Activated CD4-positive, alpha-beta T cell treated with anti-CD3 and anti-CD28 coated beads, Interleukin-2, amount 10 ng/mL, durations not matched to agents 7 days and 5 days (primary cell): ENCODE measurements at places on chromosomes 12 and 14. TPM values are rescaled to one million over a fixed set of nuclear protein-coding genes. Genes with fewer than 3 reads are reported as not detected.

PTPRR gene
- total RNA-seq = not detected

GRCh38 chr12:39612250-39612649 lies 7.4 kb downstream of the ABCD2 start:
- peaks cover 49% of the 10 kb centered on the region for H3K4me1 ChIP-seq
- no peak overlapping the region for H3K27ac ChIP-seq
- H3K36me3 ChIP-seq = peaks cover 72% of the 10 kb centered on the region
- H3K27me3 ChIP-seq = no peaks in the 10 kb centered on the region
- no peak overlapping the region for H3K4me3 ChIP-seq

- H3K27ac ChIP-seq = no peak overlapping the region
- peaks cover 7% of the 10 kb centered on the region for H3K27me3 ChIP-seq
- H3K4me1 ChIP-seq = no peaks in the 10 kb centered on the region
- no peaks in the 10 kb centered on the region for H3K36me3 ChIP-seq
- H3K4me3 ChIP-seq = no peak overlapping the region
Measured at GRCh38 chr12:66735275-66735674, 56.4 kb upstream of the GRIP1 start.

ALDH2 gene
- 0.35 TPM for total RNA-seq

DNA sequence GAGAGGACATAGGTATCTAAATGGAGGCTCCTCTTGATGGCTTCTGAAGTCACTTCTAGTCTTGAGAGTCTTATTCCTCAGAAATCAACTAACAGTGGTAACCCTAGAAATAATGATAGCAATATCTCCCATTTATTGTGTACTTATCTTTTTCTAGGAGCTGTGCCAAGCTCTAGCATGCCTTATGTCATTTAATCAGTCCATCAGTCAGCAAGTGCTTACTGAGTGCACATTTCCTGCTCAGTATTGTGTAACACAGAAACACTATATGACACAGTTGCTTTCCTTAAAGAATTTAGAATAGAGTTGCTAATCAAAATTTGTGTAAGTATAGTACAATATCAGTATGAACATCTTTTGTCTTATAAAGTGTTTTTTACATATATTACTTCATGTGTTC lies 36.6 kb downstream of the KRT76 start:
- no peaks in the 10 kb centered on the region for H3K36me3 ChIP-seq
- no peak overlapping the region for H3K4me3 ChIP-seq
- H3K4me1 ChIP-seq = no peaks in the 10 kb centered on the region
- no peak for DNase-seq

- no peak for DNase-seq
- H3K36me3 ChIP-seq = no peaks in the 10 kb centered on the region
- no peak overlapping the region for H3K27ac ChIP-seq
- no peaks in the 10 kb centered on the region for H3K27me3 ChIP-seq
- H3K4me3 ChIP-seq = no peak overlapping the region
- peaks cover 18% of the 10 kb centered on the region for H3K4me1 ChIP-seq
Measured at GRCh38 chr12:89936631-89937030, 228.0 kb upstream of the ATP2B1 start.

TMEM30B gene
- 0.42 TPM for total RNA-seq

DNA sequence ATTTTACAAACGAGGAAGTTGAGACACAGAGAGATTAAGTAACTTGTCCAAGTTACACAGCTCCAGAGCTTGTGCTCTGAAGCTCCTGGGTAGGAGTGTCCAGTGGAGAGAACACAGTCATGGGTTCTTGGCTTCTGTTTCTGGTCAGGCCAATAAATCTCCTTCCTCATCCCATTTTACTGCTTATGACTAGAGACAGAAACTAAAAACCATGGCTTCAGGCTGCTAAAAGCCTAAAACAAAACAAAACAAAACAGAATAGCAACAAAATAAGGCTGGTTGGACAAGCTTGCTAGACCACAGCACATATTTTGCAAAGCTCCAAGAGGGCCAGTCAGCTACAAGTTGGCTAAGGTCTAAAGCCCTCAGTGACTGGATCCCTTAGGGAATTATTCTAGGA lies 49.8 kb downstream of the PTGER2 start:
- no peak for DNase-seq
- H3K4me1 ChIP-seq = peaks cover 11% of the 10 kb centered on the region
- peaks cover 5% of the 10 kb centered on the region for H3K36me3 ChIP-seq

GRCh38 chr12:118060301-118061010 lies 523 bp downstream of the WSB2 start:
- H3K27me3 ChIP-seq = no peaks in the 10 kb centered on the region
- peak overlapping the region; percentile 89 for H3K27ac ChIP-seq
- peak overlapping the region; percentile 85 for H3K4me3 ChIP-seq
- H3K4me1 ChIP-seq = peaks cover 52% of the 10 kb centered on the region
- peak; percentile 39 for DNase-seq

DNA sequence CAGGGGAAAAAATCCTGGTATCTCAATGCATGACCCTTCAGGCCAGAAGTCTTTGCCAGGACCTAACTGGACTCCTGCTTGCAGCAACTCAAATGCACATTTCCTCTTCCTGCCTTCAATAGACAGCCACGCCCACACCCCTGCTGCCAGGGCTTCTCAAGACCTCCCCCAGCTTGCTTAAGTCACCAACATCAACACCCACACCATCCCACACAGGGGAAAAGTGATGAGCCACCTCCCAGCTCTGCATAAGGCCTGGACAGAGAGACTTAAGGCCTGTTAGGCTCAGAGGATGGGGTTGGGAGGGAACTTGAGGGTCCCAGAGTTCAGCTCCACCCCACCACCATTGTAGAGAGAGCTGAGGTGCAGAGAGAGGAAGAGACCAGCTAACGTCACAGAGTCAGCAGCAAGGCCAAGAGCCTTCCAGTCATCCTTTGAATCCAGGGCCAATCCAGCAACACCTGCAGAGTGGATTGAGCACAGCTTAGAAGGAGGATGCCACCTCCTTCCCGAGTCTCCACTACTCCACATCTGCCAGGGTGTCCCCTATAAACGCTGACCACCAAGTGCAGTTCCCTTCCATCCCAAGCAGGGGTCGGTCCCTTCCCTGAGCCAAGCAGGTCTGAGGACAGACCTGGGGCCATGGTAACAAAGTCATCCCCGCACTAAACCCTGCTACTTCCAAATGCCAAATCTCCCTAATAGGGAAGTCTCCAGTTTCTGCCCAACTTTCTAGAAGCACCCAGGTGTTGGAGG lies 50.0 kb downstream of the KDM2B start:
- no peaks in the 10 kb centered on the region for H3K27me3 ChIP-seq
- peaks cover 38% of the 10 kb centered on the region for H3K36me3 ChIP-seq
- peak overlapping the region; percentile 85 for H3K27ac ChIP-seq
- peak; percentile 80 for DNase-seq
- H3K4me1 ChIP-seq = peaks cover 47% of the 10 kb centered on the region
- H3K4me3 ChIP-seq = no peak overlapping the region

DNA sequence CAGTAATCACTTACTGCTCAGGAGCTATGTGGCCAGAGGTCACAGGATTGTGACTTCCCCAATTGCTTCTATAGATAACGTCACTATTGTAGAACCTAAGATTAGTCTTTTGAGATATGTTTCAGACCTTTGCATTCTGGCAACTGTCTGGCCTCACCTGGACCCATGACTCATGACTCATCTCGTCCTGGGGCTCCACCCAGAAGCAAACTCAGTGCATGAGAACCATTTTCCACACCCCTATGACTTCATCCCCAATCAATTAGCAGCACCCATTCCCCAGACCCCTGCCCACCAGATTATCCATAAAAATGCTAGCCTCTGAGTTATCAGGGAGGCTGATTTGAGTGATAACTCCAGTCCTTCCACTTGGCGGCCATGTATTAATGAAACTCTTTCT lies 186.9 kb downstream of the EMP1 start:
- H3K27me3 ChIP-seq = peaks cover 14% of the 10 kb centered on the region
- no peaks in the 10 kb centered on the region for H3K36me3 ChIP-seq
- DNase-seq = no peak
- no peak overlapping the region for H3K4me3 ChIP-seq
- H3K27ac ChIP-seq = no peak overlapping the region
- H3K4me1 ChIP-seq = no peaks in the 10 kb centered on the region

DNA sequence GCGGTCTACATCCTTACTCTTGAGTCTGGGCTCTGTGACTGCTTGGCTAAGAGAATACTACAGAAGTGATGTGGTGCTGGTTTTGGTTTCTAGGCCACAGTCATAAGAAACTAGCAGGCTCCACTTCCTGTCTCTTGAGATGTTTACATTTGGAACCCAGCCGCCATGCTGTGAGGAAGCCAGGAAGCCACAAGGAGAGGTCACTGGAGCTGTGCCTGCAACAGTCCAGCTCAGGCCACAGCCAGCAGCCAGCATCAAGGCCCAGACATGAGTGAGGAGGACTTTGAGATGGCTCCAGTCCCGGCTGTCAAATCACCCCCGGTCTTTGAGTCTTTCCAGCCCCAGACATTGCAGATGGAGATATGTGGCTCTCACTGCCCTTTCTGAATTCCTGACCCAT lies 12.9 kb upstream of the FAM181A start:
- DNase-seq = peak; percentile 41
- H3K4me3 ChIP-seq = no peak overlapping the region
- peaks cover 13% of the 10 kb centered on the region for H3K4me1 ChIP-seq
- peaks cover 1% of the 10 kb centered on the region for H3K27me3 ChIP-seq
- H3K36me3 ChIP-seq = peaks cover 2% of the 10 kb centered on the region
- H3K27ac ChIP-seq = peak overlapping the region; percentile 59
